ENCODE measurements at places on chromosomes 13 and 19.

DNA sequence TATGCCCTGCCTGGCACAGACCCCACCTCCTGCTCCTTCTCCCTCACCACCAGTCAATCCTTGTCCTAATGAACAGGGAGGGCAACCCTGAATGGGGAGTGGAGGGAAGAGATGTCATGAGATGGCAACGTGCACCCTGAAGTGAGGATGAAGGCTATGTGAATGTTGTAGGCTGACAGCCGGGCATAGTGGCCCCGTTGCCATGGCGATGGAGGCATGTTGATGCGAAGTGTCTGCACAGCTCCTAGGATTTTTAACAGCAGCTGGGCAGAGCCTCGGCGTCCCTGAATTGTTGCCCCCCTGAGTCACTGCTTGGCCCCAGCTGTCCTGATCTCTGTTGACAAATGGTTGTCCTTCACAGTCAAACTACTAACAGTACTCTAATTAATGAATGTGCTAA, 4.8 kb upstream of the ALOX5AP start:
- DNase-seq, result no peak

- DNase-seq, result no peak
Measured at GRCh38 chr13:103883164-103883563, 816.9 kb upstream of the SLC10A2 start.

- DNase-seq, result no peak
Measured at GRCh38 chr19:40691421-40692211, 1.2 kb upstream of the NUMBL start.

DNA sequence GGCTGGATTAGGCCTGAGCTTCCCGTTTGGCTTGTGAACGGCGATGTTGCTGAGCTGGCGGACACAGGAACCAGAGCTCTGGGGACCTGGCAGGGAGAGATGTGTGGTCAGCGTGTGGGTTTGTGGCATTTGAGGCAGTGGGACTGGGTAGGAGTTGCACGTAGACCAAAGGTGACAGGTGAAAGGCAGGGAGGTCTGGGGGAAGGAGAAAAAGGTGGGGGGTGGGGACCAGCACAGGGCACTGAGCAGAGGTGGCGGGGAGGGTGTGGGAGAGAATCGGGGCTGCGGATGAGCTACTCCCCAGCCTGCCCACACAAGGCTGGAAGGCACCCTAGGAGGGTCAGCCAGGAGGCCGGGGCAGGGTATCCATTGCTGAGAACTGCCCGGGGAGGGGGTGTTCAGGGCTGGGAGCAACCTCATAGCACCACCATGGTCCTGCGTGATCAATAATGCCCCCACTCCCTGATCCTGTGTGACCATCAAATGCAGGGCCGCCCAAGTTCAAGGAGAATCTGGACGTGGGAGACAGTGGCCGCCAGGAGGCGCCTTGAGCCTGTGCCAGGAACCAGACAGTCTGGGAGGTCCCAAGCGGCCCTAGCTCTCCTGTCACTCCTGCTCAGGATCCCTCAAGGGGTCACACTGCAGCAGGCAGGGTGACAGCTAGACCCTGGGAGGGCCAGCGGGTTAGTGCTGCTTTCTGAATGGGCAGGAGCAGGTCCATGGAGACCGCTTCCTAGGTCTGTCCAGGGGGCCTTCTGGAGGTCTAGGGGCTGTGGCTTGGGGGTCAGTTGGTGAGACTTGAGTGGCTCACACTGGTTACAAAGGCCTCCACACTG, 12.8 kb upstream of the SELENOW start:
- no peak for DNase-seq

DNA sequence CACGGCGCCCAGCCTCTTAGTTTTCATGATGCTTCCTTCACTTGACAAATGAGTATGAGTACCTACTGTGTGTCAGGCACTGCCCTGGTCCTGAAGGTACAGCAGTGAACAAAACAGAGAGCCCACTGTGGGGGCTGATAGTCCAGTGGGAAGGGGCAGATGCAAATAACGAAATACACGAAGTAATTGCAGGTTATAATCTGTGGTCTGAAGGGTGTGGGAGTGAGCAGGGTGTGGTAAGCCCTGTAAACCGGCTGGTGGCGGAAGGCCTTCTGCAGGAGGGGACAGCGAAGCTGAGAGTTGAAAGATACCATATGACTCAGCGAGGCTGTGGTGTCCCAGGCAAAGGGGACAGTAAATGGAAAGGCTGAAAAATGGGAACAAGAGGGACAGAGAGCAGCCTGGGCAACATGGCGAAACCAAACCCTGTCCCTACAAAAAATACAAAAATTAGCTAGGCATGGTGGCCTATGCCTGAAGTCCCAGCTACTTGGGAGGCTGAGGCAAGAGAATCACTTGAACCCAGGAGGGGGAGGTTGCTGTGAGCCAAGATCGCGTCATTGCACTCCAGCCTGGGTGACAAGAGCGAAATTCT, 60.5 kb downstream of the MAP4K1 start:
- DNase-seq, result no peak

DNA sequence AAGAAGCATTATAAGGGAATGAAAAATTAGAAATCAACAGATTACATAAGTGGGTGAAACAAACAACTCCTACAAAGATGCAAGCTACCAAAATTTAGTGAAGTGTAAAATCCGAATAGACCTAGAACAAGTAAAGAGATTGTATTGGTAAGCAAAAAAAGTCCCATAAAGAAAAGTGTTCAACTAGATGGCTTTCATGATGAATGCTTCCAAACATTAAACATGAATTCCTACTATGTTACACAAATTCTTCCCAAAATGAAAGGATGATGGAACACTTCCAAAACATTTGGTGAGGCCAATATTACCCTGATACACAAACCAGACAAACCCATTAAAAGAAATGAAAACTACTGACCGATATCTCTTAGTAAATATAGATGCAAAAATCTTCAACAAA, 139.0 kb downstream of the GPC5 start:
- DNase-seq, result no peak

Measured in activated T-cell treated with anti-CD3 and anti-CD28 coated beads for 24 hours (primary cell).